Stimulated activated CD4-positive, alpha-beta T cell treated with anti-CD3 and anti-CD28 coated beads, Interleukin-2, amount 100 ng/mL, for 4 hours (primary cell): ENCODE measurements at places on chromosomes 1 and 21.

GRCh38 chr1:87402241-87403002 lies 73.7 kb downstream of the LMO4 start:
- no peak for DNase-seq

DNA sequence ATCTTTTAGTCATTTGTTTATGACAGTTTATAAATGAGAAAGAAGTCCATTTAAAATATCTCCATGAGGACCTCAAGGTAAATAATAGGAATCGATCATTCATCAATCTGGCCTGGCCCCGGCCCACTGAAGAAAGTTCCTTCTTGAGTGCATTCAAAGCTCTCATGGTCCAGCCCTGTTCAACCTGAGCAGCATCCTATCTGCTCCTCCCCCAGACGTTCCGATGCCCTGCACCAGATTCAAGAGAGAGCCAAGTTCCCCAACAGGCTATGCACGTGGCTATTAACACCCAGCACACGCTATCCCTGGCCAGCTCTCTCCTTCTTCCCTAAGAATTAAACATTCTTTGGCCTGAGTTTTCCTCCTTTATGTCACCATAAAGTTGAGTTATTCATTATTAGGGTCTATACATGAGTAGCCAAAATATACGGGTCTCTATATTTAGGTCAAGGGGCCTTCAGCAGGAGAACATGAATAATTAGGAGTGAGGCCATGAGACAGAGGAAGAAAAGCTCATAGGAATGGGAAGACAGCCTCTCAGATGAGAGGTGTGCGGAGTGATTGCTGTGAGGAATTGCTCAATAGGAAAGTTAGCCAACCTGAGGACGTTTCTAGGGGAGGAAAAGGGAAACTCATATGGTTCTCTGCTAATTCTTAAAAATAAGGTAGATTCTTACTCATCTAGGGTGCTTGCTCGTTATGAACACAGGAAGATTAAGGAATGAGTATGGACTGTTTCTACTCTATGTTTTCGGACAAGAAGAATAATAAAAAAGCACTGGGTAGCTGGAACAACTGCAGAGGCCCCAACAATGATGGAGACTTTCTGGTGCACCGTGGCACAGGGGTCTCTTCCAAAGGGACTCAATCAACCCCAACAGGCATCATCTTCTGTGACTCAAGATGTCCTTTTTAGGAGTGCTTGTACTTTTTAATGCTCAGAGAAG lies 23.6 kb downstream of the RUNX1 start:
- DNase-seq, result no peak

DNA sequence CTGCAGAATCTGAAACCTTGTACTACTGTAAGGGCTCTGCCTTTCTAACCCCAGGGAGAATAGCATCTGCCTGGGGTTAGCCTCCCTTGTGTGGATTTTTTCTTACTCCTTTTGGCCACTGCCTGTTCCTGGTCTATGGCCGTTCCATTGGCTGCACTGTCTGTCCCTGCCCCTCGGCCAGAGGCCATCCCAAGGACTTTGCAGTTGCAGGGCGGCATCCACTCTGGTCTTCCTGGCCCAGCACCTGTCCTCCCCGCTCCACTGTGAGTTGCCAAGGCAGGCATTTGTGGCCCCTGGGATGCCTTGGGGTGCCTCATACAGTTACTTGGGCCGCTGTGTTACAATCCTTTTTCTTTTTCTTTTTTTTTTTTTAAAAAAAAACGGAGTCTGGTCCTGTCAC lies 45.8 kb downstream of the PDE9A start:
- DNase-seq, result no peak

GRCh38 chr1:234731569-234732085 lies 121.6 kb upstream of the IRF2BP2 start:
- DNase-seq, result no peak

GRCh38 chr1:119861547-119861946 lies 34.8 kb downstream of the ADAM30 start:
- DNase-seq, result no peak

DNA sequence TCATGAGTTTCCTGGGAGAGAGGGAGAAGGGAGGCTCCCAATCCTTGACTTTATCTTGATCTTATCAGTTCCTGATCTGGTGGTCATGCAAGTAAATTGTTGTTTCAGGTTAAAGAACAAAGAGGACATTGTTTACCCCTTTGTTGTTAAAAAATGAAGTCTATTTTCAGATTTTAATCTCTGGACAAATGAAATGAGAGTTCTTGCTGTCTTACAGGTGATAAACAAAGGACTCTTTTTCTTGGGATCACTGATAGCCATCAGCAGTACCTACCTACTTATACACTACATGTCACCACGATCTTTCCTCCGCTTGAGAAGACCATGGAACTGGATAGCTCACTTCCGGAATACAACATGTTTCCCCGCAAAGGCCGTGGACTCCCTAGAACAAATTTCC lies 48.4 kb downstream of the CHML start:
- DNase-seq, result no peak

DNA sequence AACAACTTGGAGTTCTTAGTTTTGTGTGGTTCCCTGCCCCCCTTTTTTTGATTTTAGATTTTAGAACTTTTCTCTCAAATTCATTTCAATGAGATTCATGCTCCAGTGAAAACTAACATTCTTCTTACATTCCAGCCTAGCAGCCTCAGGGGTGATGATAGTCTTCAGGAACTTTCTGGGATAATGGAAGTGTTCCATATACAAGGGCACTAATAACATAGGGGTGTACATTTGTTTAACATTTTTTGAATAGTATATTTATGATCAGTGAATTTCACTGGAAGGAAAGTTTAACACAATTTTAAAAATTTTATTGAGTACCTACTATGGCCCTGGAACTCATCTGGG lies 61.4 kb upstream of the ZNF648 start:
- no peak for DNase-seq

GRCh38 chr1:173853074-173853473 lies 14.7 kb downstream of the GAS5 start:
- no peak for DNase-seq

DNA sequence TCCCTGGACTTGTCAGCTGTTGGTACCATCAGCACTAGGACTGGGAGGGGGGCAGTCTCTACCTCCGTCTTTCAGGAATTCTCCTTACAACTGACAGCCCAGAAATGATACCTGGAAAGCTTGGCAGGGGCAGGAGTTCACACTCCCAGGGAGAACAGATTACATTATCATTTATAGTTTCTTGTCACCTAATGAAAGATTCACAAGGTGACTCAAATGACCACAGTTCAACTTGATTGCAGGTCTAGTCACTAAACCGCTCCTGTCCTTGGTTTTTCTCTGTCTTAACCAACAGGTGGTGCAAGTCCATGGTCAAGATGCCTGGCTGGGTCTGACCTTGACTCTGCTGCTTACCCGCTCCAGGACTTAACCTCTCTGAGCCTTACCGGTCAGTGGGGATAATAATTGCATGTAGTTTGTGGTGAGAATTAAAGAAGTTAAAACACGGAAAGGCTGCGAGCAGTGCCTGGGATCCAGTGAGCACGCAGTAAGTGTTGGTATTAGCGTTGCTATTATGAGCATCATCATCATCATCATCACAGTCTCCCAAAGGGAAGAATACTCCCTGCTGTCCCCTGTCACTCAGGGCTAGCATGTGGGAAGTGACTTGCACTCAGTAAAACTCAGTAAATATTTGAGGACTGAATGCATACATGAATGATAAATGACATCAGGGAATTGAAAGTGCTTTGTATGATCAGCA lies 125.3 kb upstream of the CD34 start:
- DNase-seq, result no peak

- no peak for DNase-seq
Measured at GRCh38 chr1:94398356-94398755, 19.8 kb upstream of the ABCD3 start.

GRCh38 chr1:189675712-189676244 lies 801.9 kb downstream of the BRINP3 start:
- no peak for DNase-seq

DNA sequence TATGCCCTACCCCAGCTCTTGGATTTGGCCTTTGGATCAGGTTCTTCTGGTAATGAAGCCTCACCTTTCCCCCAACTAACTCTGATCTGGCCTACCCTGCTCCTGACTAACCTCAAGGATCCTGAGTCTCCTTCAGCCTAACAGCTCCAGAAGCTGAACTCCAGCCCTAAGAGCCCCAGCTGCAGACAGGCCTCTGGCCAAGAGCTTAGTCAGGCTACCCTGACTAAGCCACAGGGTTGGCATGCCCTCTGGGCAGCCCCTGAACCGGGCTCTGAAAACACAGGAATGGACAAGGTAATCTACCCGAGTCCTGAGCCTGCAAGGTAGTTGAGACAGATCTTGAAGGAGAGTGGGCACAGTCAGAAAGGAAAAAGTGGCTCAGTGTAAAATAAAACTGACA lies 29.4 kb downstream of the COA7 start:
- DNase-seq, result no peak

DNA sequence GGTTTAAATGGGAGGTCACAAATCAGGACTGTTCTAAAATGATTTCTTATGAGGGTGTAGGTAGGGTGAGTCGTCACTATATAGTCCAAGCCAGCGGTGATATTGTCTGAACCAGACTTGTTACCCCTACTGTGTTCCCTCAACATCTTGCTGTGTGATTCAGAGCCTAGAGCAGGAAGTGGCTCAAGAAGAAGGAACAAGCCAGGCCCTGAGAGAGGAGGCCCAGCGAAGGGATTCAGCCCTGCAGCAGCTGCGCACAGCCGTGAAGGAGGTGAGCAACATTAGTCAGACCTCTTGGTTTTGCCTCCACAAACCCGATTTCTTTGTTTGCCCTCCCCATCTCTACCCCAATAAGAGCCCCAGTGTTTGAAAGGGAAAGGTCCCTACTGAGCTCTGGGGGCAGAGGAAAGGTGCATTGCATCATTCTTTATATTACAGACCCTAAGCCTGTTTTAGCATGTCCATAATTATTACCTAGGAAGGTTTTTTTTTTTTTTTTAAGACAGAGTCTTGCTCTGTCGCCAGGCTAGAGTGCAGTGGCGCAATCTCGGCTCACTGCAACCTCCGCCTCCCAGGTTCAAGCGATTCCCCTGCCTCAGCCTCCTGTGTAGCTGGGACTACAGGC lies 5.0 kb upstream of the SH3BGRL3 start:
- DNase-seq, result no peak

GRCh38 chr1:214441119-214441518 lies 110.3 kb downstream of the PTPN14 start:
- DNase-seq, result no peak

GRCh38 chr21:16134134-16134533 lies 404.4 kb downstream of the USP25 start:
- DNase-seq, result no peak

GRCh38 chr1:215146240-215146975 lies 63.9 kb downstream of the KCNK2 start:
- DNase-seq, result no peak

DNA sequence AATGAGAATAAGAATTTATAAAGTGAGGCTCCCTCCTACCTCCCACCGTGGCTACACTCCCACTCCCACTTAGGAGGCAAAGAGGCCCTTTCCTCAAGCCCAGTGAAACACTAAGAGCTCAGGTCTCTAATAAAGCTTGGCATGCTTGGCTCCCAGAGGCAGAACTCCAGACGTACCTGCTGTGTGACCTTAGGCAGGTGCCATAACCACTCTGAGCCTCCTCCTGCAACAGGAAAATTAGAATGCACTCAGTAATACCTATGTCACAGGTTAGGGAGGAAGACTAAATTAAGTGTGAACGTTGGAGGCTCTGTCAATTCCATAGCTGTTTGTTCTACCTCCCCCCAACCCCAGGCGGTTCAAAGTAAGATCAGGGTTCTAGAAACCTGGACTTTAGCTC lies 16.5 kb upstream of the SLC26A9 start:
- no peak for DNase-seq

DNA sequence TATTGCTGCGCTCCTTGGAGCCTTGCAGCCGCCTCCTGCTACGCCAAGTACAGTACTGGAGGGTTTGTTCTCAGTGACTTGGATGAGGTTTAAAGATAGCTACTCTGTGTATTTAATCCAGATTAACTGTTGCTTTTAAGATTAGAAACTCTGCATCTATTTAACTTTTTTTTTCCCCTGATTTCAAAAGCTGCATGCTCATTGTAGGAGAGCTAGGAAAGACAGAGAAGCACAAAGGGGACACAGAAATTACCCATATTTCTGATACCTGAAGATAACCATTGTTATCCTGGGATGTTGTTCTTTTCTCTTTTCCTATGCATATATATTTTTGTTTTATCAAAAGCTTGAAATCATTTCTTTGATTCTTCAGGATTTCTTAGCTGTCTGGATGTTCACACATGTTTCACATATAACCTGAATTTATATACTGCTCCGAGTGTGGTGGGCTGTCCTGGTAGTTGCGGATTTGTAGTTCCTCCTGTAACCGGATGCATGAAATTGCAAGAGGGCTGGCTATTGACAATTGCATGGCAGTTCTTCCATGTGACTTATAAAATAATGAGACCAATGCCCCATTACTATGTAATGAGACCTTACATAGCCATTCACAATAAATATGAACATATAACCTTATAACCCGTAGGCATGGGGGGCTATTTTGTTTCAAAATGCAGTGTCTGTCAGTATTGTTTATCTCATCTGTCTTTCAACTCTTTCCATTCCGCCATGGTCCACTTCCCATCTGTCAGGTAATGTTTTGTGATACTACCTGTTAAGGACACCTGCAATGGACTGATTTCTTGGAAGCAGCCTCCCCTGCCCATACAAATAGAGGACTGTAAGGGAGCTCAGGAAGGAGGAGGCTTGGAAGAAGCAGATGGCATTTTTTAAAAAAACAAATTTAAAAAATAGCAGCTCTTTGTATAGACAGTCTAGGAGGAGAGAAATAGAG lies 1.4 kb downstream of the RAVER2 start:
- DNase-seq, result no peak

DNA sequence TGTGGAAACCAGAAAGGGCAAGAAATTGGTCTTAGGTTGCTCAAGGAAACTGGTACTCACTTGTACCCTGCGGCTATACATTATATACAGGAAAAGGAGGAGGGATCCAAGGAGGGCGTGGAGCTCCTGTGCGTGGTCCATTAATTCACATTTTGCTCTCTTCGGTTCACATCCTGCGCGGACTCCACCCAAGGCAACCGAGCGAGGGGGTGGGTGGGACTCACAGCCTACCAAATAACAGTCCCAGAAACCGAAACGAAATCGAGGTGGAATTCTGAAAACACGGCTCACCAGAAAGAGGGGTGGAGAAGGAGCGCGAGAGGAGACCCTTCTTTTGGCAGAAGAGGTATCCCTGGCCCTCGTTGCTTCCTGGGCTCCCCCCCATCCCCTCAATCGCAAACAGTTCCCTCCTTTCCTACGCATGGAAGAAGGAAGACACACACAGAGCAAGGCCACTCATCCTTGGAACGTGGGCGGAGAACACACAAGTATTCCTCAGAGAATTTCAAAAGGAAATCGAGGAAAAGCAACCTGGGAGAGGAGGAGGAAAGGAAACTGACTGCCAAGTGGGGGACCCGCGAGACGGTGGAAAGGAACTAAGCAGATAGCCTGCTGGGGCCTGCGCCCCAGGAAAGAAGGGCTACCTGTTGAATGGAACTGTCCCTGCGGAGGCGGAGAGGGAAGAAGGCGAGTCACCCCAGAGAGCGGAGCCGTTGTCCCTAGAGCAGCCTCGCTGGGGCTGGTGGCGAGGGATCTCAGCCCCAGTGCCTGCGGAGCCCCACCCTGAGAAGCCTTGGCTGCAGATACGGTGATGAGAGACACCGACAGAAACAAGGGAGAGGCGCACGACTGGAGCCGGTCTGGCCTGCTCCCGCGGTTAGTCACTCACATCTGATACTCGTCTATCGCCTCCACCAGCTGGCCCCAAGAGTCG lies 705 bp downstream of the AIDA start:
- DNase-seq, result peak; percentile 58

GRCh38 chr21:43023175-43023574 lies 48.8 kb downstream of the PKNOX1 start:
- DNase-seq, result no peak

- no peak for DNase-seq
Measured at GRCh38 chr1:214466403-214467077, 84.9 kb downstream of the PTPN14 start.
